H54 (cell line): ENCODE measurements at places on chromosomes 11 and 22.

- DNase-seq: no peak
Measured at GRCh38 chr22:24430431-24431308, 3.3 kb downstream of the ADORA2A start.

GRCh38 chr11:75239531-75240290 is 863 bp upstream of the TPBGL start:
- no peak for DNase-seq

- no peak for DNase-seq
Measured at GRCh38 chr22:25232301-25232700, 12.9 kb downstream of the CRYBB2 start.

DNA sequence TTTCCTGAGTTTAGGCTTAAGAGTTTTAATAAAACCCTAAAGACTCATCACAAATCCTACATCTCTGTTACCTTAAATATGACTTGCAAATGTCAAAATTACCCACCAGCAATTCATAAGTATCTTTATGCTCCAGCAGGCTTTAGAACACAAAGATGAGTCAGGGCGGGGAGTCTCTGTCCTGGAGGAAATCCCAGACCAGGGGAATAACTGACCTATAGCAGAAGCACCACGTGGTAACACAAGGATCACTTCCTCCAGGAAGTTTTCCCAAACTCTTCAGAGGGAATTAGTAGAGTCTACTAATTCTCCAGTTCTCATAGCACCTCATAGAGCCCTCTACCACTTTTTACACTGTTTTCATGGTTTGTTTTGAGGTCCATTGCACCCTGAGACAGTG is 217.0 kb downstream of the NAV2 start:
- peak; percentile 24 for DNase-seq

GRCh38 chr22:37484480-37485394 is 1.4 kb downstream of the MFNG start:
- no peak for DNase-seq

GRCh38 chr22:38406617-38407016 is 48.4 kb downstream of the KCNJ4 start:
- DNase-seq: no peak

DNA sequence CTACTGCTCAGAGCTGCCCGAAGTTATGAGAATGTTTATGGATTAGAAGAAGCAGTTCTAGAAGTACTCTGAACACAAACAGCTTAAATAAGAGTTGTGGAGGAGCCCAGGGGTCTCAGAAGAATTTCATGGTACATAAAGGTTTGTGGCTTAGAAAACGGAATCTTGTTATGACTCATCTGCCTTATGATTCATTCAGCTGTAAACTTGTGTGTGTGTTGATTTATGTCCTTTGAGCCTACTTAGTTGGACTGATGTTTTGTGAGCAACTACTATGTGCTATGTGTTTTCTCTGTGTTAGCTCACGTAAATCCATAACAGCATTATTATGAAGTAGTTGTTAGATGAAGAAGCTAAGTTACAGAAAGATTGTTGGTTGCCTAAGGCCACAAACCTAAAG is 203.7 kb downstream of the PGR start:
- DNase-seq: no peak

DNA sequence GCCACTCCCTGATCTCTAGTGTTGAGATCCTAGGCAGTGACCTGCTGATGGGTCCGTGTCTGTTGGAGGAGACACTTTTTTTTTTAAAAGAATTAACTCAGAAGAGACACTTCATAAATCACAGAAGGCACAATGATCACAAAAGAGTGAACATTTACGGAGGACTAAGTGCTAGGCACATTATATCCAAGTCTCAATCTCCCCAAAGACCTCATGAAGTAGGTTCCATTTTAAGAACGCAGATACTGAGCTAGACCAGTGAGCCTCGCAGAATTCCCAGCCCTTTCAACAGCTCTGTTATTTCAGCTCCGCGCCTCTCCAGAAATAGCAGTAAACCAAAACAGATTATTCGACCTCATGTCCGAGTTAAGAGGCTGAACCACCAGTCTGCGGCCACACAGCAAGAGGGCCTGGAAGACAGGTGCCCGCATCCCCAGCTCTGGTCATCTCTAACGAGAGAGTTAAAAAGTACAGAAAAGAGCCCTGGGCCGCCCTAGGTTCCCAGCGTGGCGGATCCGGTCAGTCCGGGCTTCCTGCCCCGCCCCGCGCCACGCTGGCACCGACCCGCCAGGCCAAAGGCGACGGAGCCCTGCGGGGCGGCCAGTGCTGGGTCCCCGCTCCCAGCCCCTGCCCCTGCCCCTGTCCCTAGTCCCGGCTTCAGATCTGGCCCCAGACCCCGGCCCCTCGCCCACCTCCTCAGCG is 612 bp downstream of the XBP1 start:
- peak; percentile 46 for DNase-seq

DNA sequence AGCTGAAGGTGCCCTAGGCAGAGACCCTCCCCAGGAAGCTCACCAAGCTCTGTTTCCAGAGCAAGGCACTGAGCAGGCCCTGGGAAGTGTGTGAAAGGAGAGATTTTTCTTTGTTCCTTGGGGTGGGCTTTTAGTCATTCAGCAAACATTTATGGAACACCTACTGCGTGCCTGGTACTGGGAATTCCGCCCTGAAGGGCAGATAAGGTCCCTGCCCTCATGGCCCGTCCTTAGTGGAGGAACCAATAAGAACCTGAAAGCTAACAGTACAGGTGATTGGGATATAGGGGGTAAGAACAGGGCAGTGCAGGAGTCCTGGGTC is 3.9 kb downstream of the TMEM134 start:
- no peak for DNase-seq

- no peak for DNase-seq
Measured at GRCh38 chr22:39457198-39457555, 365 bp downstream of the MGAT3 start.

- DNase-seq: no peak
Measured at GRCh38 chr11:117468888-117469287, 141.2 kb downstream of the CEP164 start.

GRCh38 chr11:110824912-110825620 is 112.8 kb upstream of the ARHGAP20 start:
- DNase-seq: no peak

DNA sequence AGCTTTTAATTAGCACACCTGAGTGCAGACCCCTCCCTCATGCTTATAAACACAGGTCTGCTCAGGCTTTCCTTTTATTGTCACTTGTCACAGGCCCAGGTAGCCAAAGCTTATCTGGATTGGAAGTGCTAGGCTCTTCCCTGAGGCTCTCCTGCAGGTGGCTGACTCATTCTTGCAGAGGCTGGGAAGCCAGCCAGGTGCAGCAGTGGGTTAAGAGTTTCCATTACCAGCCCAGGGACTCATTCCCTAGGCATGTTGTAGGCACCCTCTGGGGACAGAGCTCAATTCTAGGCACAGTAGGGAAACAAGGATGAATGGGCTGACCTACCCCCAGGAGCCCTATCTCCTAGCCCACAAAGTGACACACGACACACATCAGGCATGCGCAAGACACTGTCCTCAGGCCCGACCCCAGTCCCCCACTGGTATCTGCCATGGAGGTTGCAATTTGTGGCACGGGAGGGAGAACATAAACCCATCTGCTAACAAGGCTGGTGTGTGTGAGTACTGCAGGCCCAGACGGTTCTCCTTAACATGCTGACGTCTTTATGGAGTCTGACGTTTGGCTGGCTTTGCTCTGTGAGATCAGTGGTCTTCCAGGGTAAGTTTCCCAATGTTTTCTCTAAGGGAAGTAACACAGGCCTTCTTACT is 94.2 kb downstream of the ABTB2 start:
- DNase-seq: peak; percentile 71

GRCh38 chr22:29744902-29745301 is 21.9 kb downstream of the ZMAT5 start:
- no peak for DNase-seq

DNA sequence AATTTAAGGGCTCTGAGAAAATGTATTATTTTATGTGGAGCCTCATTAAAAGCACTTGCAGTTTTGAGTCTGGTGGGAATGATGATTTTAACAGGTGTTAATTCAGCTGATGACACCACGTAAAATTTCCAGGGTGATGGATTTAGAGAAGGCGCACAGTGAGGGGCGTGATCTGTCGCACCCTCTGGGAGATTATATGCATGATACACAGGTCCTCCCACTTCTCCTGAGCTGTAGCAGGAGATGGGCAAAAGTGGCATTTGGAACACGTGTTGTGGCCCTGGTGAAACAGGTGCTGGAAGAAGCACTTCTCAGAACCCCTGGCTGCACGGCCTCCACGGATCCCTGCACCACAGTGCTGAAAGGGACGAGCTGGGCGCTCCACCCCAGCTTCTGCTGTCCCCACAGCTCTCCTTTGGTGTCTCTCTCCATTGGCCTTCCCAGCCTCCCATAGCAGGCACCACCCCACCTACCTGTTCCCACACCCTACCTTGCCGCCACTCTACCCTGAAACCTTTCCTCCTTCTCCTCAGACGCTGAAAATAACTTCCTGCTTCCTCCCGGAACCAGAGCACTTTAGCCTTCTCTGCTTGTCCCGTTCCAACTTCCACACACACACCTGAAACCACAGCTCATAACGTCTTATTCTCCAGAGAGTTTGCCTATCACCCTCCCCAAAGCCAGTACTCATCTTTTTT is 6.9 kb upstream of the SORL1 start:
- DNase-seq: no peak

DNA sequence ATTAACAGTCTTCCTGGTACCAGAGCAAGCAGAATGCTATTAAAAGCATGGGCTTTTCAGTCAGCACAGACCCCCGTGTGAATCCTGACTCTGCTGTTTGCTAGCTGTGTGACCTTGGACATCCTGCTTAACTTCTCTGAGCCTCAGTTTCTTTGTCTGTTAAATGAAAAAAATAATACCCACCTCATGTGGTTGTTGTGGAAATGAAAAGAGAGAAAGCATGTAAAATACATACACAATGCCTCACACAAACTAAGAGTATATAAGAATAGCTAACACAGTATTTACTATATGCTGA is 39.5 kb downstream of the AHNAK start:
- no peak for DNase-seq

GRCh38 chr22:29155966-29156365 is 49.7 kb upstream of the EMID1 start:
- DNase-seq: no peak

DNA sequence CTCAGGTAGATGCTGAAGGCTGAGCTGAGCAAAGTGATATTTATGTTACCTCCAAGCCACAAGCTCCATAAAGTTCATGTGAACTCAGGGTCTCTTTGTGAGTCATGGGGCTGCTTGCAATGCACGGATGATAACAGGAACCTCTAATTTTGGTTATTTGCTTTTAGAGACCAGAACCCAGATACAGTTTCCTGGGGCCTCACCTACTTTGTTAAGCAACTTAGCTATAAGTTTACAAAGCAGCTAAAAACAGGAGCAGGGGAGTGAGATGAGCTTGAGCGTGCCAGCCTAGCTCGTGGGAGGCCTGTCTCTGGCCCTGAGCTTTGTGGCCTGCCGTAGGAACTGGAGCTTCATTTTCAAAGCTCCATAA is 29.2 kb downstream of the SREBF2 start:
- DNase-seq: no peak

DNA sequence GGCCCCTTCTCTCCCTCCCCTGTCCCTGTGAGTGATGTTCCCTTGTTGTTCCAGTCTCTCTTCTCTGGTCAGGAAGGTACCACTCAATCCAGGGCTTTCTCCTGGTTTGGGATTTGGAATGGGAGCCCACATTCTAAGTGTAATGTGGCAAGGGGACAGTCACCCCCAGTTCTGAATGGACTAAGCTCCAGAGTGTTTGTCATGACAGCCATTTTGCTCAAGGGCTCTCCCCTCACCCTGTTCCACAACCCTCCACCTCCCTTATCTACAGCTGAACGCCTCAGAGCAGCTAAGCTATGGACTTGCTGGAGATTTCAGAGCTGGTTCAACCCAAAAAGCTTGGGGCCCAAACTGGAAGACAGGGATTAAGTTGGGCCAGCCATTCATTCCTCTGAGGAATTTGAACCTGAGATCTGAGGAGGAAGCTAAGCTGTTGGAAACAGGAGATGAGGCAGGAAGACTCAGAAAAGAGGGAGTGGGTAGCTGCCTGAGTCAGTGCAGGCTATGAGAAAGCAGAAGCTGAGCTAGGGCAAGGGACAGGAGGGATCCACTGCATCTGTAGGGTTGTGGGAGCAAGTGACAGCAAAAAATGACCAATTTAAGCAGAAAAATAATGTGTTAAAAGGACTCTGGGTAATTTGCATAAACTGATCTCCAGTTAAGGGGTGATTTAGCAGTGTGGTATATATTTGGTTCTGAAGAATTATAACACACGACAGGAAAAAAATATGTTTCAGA is 22.9 kb upstream of the FCHSD2 start:
- no peak for DNase-seq

- DNase-seq: peak; percentile 26
Measured at GRCh38 chr22:22955866-22956535, 68.4 kb downstream of the IGLL5 start.

DNA sequence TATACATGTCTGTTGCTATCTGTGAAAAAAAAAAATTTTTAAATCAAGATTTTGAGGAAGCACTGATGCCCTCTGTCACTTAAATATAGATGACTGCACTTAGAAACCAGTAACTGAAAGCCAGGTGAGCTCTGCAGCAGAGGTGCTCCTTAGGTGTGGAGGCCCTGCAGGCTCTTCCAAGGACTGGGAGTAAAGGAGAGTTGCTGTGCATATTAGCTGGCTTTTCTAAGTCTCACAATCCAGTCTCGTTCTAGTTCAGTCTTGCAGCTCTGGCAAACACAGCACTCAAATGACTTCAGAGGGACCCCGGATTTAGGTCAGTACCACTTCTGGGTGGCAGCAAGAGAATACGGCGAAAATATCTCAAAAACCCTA is 61.0 kb downstream of the LARGE2 start:
- DNase-seq: no peak
